ENCODE measurements at places on chromosomes 1 and 21.

DNA sequence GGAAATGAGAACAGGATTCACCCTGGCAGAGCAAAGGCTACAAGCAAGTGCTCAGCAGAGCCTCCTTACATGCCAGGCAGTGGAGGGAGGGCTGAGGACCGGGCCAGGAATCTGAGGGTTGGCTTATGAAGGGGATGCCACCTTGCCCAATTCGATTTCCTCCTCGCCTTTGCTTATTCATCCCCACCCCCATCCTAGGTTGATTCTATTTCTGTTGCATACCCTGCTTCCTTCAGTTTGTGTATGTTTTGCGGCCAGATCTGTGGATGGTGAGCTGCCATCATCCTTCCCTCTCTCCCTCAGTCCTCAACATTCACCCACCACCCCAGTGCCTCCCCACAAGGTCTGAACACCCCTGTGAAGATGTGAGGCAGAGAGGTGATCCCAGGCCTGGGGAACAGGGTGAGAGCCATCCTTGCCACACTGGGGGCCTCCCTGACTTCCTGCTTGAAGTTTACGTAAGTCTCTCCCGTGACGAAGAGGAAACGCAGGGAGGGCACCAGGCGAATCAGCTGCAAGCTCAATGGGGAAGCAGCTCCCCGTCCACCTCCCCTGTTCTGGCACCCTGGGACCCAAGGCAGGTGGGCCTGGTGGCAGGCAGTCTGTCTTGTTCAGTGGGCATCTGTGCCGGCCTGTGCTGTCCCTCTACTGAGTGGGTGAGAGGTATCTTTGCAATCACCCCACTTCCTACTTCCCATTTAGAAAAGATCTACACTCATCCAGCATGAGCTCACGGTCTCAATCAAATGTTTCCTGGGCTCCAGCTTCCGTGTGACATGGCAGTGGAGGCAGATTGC, 50.6 kb upstream of the CNTN2 start:
- no peak for DNase-seq

DNA sequence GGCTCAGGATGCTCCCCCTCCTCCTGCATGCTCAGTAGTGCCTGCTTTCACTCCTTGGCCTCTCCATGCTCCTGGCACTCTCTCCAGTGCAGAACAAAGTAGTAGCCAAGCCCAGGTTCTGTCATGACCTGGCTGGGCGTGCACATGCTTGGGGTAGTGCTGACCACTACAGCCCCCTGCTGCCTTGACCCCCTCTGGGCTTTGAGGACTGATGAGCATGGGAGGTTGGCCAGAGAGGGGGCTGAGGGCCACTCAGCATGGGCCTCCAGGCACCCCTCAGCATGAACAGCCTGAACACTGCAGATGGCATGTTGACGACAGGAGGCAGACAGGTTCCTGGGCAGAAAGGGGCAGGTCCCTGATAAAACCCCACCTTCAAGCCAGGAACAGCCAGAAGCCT, 935.7 kb upstream of the PRMT6 start:
- no peak for DNase-seq

GRCh38 chr1:4668743-4669700, 14.6 kb downstream of the AJAP1 start:
- no peak for DNase-seq

DNA sequence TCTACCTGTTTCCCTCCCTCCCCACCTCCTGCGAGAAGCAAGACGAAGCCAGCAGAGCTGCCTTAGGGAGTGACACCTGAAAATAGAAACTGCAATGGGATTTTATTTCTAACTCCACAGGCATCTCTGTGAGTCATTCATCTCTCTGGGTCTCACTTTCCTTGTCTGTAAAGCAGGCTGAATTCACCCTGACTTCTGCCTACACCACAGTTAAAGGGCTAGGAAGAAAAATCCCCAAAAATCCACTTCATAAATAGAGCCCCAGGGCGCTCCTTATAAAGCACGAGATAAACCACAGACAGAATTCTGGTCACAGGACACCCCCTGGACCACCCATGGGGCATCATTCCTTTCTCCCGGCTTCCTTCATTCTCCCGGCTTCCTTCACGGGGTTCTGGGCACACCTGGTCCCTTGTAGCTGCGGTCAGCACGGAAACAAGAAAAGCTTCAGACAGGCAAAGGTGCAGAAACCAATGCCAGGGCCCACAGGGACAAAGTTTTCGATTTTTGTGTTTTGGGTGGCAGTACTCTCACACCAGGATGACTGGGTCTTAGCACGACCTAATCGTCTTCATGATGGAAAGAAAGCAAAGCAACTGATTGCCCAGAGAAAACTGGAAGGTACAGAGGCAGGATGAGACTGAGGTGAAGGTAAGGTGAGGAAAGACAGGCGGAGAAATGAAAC, 2.8 kb upstream of the H6PD start:
- no peak for DNase-seq

DNA sequence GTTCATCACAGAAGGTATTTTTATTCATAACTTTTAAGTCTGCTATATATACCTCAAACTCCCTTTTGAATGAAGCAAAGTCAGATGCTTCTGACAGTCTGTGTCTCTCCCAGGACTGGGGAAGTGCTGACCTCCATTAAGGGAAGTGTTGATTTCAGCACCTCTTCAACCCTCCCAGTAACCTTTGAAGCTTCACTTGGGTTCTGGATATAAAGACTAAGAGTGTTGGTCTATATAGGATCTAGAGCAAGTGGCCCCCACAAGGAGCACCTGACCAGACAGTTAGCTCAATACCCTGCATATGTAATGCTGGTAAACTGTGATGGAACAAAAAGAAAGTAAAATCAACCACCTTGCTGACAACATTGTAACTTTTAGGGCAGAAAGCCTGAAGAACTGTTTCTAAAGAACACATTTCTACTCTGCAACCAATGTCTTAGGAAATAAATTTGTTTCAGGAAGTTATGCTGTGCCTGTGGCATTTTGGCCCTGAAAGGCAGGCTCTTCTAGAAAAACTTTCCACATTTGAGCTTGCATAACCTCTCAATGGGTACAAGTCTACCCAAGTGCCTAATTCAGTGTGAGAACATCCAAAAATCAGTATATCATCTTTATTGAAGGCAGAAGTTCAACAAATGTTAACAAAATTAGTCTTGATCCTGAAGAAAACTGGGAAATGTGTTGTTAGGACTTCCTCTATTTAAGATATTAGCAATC, 865 bp upstream of the PTPN22 start:
- no peak for DNase-seq

GRCh38 chr1:76833151-76833550, 34.1 kb upstream of the ST6GALNAC5 start:
- no peak for DNase-seq

DNA sequence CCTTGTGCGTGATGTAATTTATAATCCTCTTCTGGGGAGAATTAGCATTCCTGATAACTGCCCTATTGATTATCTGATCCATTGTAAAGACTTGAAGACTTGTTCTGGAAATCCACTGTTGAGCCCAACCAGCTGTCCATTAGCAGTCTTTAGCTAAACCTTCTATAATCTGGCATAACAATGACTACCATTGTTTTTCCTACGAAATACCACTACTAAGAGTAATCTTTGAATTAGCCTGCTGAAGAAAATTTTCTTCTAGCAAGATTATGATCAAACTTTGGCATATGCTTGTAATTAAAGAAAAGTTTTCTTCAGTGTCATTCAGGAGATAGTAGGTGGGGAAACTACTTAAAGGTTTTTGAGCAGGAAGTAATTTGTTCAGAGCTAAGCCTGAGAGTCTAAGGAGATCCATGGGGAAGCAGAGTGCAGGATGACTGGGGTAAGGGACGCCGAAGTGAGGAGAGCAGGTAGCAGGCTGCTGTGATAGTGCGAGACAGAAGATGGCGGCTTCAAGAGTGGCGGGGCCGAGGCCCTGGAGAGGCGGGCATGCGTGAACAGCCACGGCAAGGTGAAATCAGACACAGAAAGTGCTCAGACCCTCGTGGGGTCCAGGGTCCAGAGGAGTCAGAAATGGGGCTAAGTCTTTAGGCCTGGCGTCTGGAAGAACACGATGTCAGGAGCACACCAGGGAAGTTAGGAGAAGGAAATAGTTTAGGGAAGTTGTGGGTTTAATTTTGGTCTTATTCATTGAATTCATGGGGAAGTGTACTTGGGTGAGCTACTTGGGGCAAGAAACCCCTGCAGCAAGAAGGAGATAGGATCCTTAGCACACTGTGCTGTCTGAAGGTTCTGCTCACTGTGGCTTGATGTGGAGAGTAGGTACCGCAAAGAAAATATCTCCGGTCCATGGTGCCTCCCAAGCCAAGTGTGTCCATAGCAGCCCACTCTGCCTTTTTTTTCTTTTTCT, 112.6 kb upstream of the ADAR start:
- no peak for DNase-seq

DNA sequence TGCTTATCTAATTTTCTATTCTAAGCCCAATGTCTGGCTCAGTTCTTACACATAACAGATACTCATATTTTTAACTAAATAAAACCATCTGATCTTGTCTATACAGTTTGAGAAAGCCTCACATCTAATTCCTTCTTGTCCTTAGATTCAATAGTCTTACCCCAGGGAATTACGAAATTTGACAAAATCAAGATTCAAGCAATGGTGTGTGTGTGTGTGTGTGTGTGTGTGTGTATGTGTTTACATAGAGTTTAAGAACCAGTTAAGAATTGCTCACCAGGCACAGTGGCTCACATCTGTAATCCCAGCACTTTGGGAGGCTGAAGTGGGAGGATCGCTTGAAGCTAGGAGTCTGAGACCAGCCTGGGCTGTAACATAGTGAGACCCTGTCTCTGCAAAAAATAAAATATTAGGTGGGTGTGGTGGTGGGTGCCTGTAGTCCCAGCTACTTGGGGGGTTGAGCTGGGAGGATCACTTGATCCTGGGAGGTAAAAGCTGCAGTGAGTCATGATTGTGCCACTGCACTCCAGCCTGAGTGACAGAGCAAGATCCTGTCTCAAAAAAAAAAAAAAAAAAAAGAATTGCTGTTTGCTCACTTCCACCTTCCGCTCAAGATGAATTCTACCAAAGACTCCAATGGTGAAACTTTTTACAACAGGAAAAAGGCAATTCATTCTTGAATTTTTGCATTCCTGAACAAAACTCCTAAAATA, 6.2 kb downstream of the WDR64 start:
- DNase-seq, result no peak

DNA sequence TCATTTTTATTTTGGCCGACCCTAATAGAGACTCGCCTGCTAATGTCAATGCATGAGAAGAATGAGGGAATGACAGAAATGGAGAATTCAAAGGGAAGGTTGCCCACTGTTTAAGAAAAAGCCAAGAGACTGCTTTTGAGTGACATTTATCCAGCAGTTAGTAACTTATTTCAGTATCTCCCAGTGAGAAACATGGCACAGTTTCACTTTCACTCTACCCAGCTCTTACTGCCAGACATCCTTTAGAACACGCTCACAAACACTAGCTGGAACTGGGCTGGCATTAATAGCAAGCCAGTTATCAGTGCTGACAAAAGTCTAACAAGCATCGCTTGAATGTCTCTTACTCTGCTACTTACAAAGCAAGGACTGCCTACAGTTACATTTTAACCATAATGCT, 8.5 kb downstream of the GGPS1 start:
- no peak for DNase-seq

DNA sequence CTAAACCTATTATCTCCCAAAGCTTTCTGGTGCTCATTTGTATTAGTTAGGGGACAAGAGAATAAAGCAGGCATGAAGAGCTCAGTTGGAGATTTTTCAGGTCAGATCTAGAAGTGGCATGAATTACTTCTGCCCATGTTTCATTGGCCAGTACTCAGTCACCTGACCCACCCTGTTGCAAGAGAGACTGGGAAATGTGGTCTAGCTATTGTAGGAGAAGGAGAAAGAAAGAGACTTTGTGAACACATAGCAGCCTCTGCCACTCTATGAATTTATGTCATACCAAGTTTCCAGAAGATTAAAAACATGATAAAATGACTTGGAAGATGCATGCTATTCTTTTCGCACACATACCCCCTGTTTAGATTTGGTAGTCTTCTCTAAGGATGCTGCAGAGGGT, 302.3 kb upstream of the RUNX1 start:
- DNase-seq, result no peak

DNA sequence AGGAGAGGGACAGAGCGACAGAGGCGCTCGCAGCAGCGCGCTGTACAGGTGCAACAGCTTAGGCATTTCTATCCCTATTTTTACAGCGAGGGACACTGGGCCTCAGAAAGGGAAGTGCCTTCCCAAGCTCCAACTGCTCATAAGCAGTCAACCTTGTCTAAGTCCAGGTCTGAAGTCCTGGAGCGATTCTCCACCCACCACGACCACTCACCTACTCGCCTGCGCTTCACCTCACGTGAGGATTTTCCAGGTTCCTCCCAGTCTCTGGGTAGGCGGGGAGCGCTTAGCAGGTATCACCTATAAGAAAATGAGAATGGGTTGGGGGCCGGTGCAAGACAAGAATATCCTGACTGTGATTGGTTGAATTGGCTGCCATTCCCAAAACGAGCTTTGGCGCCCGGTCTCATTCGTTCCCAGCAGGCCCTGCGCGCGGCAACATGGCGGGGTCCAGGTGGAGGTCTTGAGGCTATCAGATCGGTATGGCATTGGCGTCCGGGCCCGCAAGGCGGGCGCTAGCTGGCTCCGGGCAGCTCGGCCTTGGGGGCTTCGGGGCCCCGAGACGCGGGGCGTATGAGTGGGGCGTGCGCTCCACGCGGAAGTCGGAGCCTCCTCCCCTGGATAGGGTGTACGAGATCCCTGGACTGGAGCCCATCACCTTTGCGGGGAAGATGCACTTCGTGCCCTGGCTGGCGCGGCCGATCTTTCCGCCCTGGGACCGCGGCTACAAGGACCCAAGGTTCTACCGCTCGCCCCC, at the start of the genes CYB5RL and MRPL37:
CYB5RL (minus strand) TSS at position 266 of the 754 bp plus-strand sequence. CDS start 4,414 bp downstream, outside the sequence.
MRPL37 (plus strand) TSS at position 403 of the 754 bp plus-strand sequence; CDS start at position 480, 77 bp downstream.
- DNase-seq, result peak; percentile 95

DNA sequence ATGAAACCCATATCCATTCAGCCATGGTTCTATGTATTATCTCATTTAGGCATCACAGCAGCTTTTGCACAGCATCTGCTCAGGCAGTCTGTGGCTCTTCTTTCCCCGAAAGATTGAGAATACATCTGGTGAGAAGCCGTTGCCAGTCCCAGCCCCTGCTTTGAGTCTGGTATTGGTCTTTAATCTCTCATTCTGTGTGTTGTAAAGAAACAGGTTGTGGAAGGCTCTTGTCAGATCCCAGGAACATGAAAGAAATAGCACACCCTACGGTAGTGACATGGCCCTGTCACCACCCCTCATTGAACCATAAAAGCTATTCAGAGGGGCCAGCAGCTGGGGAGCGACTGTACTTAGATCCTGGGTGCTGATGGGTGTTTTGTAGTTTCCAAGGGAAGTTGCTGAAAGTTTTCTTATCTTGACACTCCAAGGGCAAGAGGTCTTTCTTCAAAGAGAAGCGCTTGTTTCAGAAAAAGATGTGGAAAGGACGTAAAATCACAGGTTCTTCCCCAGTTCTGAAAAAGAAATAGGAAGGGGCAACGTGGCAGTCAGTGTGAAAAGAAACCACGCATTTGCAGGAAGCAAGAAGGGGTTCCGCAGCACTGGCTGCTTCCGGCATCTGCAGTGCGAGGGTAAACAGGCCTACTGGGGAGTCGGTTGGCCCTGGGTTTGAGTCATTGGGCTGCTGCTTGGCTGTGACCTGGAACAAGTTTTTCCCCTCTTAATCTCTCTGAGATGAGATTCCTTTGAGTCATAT, 145.0 kb downstream of the DHRS3 start:
- DNase-seq, result no peak
